ENCODE measurements at places on chromosomes 11 and 22.
A peak's percentile ranks its signal among the peaks of the same experiment; 100 is the strongest.

DNA sequence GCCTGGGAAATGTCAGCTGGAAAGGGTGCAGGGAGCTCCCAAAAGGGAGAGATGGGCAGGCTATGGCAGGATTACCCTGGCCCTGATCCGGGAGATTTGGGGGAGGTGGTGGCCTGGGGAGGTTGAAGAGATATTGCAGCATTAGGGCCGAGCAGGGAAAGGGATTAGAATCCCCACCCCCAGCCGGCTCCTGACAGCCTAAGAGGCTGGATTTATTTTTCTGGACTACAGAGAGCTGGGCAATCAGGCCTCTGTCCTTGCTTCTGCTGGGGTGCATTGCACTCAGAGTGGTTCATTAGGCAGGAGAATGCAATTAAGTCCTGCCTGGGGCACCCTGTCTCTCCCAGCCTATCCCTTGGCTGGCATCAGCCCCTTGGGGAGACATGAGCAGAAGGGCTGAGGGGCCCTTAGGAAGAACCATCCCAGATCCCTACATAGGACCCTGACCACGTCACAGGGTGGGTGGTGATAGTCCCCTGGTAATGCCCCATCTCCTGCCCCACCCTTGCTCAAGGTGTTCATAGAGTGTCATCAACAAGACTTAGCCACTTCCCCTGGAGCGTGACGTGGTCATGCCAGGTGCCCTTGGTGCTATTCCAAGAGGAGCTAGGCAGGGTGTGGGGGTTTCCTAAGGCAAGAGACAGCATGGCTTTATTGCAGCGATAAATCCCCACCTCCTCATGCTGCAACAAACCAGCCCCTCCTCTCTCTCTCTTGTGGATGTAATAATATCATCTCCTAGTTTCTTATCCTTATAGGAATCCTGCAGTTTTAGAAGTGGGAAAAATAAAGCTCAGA is 38.4 kb upstream of the KLHL35 start:
- DNase-seq = no peak

DNA sequence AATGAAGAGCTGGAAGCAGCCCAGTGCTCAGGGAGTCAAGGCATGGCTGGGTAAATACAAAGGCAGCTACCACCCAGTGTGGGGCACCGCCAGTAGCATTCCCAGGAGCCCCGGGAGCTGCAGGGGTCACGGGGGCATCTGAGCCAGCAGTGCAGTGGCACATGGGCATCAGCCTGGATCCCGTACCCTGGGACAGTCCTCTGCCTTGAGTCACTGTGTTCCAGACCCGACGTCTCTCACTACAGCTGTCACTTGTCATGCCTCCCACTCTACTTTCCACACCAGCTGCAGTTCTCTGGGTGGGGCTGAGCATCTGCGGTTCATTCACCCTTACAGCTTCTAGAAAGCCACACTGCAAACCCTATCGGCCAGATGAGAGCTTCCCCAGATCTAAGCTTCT is 29.6 kb downstream of the DHCR7 start:
- no peak for DNase-seq

DNA sequence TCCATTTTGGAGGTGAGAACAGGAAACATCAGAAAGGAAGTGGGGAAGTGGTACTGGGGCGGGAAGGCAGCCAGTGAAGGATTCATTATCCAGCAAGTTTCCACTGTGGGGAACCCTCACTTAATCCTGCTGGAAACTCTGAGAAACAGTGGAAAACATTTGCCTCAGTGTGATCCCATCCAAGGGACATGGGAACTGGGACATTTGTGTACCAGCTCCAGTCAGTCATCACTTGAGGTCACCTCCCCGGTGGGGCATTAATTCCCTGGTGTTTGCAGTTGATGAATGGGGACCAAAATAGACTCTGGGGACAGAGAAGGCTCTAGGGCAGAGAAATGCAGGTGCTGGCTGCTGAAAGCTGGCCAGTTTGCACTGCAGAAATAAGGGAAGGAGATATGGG is 599.9 kb downstream of the BUD13 start:
- no peak for DNase-seq

DNA sequence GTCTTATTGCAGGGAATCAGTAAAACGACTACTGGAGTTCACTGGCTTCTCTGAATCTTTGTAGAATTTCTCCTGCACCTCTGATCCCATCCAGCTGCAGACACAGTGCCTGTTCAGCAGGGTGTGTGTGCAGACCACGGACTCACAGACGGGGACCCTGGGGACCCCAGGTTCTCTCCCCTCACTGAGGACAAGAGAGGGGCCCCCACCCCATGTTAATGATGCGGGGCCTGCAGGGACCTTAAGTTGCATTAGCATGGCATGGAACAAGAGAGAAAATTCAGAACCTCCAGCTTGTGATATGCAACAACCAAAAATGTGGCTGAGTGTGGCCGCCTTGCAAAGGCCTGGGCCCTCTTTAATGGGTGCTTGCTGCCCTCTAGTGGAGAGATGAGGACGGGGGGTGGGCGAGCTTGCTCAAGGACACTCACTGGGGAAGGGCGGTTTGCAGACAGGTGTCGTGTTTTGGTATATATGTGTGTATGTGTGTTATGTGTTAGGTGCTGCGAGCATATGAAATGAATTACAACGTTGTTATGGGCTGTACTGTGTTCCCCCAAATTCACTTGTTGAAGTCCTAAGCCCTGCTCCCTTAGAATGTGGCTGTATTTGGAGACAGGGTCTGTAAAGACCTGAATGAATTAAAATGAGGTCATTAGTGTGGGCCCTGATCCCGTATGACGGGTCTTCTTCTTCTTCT is 84.4 kb upstream of the SEPTIN5 start:
- DNase-seq = peak; percentile 91

DNA sequence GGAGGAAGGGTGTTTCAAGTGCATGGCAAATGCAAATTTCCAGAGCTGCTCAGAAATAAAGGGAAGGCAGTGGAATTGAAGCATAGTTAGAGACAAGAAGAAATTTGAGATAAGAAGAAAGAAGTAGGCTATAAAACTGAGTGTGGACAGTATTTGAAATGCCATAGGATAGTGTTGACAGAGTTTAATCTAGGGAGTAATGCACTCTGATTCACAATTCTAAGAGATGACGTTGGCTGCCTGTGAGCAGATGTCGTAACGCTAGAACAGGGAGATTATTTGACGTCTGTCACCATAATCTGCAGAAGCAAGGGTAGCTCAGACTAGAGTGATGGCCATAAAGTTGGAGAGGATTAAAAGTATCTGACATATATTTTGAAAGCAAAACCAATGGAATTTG is 389.9 kb upstream of the KIRREL3 start:
- DNase-seq = no peak

DNA sequence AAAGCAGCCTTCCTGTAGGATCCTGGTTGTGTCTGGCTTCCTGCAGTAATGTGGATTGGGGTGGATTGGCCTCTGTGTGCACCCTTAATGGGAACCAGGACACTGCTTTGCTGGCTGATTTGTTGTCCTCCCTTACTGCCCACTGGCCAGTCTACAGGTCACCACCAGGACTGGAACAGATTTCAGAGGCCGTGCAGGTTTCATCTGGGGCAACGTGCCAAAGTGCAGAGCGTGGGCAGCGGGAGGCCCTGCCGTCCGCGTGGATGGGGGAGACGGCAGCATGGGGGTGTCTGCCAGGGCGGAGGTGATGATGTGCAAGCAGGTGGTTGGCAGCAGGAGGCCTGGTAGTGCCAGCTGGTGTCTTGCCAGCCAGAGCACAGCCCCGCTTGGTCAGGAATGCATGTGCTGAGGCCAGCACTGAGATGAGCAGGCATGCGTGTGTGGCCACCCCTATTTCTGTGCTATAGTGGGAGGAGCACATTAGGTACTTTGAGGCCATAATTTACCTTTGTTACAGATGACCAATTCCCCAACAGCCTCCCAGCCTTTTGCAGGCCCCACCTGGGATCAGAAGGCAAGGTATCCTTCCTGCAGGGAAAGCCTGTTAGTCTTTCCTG is 24.3 kb downstream of the BCR start:
- no peak for DNase-seq
